ENCODE measurements at places on chromosomes 13 and 19.

- DNase-seq, result no peak
Observed at GRCh38 chr19:4362101-4362828, 18.9 kb downstream of the MPND start.

DNA sequence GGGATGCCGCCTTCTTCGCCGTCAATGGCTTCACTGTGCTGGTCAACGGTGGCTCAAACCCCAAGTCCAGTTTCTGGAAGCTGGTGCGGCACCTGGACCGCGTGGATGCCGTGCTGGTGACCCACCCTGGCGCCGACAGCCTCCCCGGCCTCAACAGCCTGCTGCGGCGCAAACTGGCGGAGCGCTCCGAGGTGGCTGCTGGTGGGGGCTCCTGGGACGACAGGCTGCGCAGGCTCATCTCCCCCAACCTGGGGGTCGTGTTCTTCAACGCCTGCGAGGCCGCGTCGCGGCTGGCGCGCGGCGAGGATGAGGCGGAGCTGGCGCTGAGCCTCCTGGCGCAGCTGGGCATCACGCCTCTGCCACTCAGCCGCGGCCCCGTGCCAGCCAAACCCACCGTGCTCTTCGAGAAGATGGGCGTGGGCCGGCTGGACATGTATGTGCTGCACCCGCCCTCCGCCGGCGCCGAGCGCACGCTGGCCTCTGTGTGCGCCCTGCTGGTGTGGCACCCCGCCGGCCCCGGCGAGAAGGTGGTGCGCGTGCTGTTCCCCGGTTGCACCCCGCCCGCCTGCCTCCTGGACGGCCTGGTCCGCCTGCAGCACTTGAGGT lies 7.0 kb downstream of the MAP1S start:
- DNase-seq, result no peak

GRCh38 chr13:20383058-20383457 lies 142.6 kb downstream of the CRYL1 start:
- DNase-seq, result no peak

GRCh38 chr13:21039097-21039800 lies 22.1 kb downstream of the LATS2 start:
- DNase-seq, result no peak

DNA sequence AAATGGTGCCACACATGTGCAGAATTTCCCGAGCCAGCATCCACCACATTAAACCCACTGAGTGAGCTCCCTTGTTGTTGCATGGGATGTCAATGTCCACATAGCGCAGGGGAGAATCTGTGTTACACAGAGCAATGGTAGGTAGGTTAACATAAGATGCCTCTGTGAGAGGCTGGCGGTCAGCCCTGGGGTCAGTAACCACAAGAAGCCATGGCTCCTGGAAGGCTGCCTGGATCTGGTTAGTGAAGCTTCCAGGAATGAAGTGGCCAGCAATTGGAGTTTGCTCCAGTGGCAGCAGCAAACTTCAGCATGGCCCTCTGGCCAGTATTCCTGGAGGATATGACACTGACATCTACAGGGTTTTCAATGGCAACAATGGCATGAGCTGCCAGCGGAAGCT lies 37.0 kb upstream of the PCDH9 start:
- DNase-seq, result no peak
